ENCODE measurements at places on chromosomes 5 and 9.

- DNase-seq = no peak
Measured at GRCh38 chr9:137975527-137975913, 97.9 kb downstream of the CACNA1B start.

DNA sequence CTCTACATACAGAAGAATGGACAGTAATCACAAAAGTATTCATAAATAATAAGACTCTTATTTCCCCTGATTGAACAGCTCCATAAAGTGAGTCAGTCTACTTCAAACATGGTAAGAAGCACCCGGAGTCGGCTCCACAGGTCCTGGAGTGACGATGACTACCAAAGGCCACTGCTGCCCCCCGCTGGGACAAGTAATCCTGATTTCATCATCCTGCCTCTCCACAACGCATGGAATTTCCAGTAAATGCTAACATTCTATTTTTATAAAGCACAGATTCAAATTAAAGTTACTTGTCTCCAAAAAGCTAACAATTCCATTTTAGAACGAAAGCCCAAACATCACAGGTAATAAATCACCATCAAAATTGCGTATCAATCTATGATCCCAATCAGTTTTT lies 16.2 kb downstream of the ATPSCKMT start:
- DNase-seq = peak; percentile 24

DNA sequence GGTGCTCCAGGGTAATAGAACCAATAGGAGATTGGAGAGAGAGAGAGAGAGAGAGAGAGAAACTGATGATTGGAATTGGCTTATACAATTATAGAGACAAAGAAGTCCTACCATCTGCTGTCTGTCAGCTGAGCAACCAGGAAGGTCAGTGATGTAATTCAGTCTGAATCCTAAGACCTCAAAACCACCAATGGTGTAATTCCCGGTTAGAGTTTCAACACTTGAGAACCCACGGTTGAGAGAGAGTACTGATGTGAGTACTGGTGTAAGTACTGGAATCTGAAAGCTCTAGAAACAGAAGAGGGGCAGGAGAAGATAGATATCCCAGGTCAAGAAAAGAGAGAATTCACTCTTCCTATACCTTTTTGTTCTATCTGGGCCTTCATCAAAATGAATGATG lies 775.8 kb downstream of the EFNA5 start:
- no peak for DNase-seq

GRCh38 chr9:112997236-112997941 lies 14.6 kb downstream of the ZNF883 start:
- no peak for DNase-seq

- DNase-seq = no peak
Measured at GRCh38 chr9:116964258-116964657, 277.2 kb downstream of the TRIM32 start.

DNA sequence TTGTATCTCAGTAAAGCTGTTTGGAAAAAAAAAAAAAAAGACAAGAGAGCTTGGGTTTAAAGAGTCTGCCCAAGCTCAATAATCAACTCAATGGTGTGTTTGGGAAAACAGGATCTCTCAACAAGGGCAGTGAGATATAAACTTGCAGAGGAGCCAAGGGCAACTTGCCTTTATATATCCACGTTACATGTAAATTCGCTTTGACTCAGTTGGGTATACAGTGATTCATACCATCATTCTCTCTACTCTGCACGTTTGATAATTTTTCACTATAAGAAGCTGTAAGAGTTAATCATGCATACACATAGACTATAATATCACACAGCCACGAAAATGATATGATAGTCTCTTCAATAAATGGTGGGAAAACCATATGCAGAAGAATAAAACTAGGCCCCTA lies 24.9 kb downstream of the ADAM19 start:
- DNase-seq = no peak

All from GOT3 (cell line).